ENCODE measurements at places on chromosomes 6 and 20.
A peak's percentile ranks its signal among the peaks of the same experiment; 100 is the strongest.

DNA sequence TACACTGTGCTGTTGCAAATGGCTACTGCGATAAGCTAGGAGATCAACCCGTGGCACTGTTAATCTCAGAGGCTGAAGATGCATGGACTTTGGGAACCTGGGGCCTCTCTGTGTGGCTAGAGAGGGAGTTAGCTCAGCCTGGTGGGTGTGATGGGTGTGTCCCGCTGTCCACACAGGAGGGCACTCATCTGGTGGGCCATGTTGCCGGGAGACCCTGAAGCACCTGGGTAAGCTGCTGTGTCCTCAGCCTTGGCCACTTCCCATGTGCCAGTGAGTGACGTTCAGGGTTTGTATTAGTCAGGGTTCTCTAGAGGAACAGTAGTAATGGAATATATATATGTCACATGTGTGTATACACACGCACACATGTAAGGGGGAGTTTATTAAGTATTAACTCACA is 132.7 kb downstream of the ERMARD start:
- no peak for DNase-seq

DNA sequence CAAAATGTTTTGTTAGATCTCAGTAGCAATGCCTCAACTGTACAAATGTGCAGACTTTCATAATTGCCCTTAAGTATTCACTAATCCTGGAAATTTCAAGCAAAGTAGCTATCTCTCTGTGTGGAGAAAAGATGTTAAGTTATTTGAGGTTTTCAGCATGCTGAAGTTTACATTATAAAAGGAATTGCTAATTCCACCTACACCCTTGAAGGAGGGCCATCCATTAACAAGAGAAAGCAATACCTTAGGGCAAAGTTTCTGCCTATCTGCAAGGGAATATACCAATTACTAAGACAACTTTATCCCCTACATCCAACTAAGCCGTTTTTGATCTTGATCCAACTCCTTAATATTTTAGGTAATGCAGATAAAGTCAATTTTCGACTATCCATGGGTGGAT is 380.7 kb upstream of the BTBD3 start:
- DNase-seq = no peak

GRCh38 chr6:117481278-117481925 is 1.1 kb upstream of the DCBLD1 start:
- no peak for DNase-seq

- no peak for DNase-seq
Measured at GRCh38 chr20:1130847-1131246, 12.4 kb downstream of the PSMF1 start.

DNA sequence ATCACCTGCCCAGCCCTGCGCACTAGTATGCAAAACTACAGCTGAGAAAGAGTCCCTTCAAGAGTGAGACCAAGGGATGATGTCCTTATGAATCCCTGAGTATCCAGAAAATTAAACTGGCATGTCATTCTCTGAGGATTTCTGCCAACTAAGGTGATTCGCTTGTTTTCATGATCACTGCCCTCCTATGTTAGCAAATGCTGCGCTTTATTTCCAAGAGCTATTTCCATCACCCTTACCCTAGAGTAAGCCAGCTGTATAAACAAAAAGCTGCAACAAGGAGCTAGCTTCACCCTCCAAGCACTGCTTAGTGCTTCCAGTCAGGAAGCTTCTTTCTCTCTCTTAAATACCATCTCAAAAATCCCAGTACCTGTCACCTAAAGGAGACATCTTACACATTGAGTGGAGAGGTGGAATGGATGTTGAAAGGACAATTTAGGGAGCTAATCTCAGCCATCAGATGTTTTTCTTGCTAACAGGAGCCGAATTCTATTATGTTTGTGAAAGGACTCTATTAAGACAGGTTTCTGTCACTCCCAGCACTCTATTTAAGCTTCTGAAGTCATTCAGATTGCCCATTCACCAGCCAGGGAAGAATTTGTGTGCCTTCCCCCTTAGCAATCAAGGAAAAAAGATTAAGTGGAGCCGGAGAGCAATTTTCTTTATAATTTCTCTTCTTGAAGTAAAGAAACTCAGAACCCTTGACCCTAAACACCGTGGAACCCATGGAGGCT is 322.2 kb downstream of the NRN1 start:
- DNase-seq = peak; percentile 70

DNA sequence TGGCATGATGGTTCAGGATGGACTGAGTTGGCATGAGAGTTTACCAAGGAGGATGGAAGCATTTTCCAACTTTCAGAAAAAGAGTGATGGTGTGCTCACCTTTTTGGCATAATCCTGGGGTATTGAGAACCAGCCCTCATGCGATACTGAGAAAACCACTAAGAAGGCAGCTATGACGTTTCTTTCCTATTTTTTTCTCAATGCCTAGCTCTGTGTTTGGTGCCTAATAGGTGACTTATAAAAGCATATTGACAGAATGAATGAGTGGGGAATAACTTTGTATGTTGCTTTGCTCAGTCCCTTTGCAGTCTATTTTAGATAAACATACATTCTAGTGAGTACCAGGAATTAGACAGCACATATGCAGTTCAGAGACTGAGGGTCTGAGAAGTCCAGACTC is 816.3 kb downstream of the DHX35 start:
- no peak for DNase-seq

- no peak for DNase-seq
Measured at GRCh38 chr20:63054103-63054474, 47.3 kb upstream of the BHLHE23 start.

- peak; percentile 33 for DNase-seq
Measured at GRCh38 chr6:160132776-160133338, 11.2 kb downstream of the SLC22A1 start.

GRCh38 chr6:137148306-137149034 is 25.0 kb downstream of the IL22RA2 start:
- DNase-seq = peak; percentile 94

- DNase-seq = no peak
Measured at GRCh38 chr6:92962846-92963245, 456.5 kb downstream of the EPHA7 start.

DNA sequence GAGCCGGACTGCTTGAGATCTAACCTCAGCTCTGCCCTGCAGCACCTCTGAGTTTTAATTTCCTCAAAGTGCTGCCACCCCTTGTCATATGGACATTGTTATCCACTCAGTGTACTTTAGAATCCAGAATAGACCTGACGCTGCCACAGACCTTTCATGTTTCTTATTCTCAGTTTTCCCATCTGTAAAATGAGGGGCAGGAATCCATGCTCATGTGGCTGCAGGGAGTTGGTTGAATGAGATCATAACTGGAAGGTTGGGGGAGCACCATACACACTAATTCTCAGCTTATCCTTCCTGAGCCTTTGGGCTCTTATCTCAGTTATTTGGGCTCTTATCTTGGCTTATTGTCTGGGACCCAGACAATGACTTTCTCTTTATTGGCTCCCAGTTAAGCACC is 2.3 kb downstream of the PABPC1L start:
- DNase-seq = no peak

DNA sequence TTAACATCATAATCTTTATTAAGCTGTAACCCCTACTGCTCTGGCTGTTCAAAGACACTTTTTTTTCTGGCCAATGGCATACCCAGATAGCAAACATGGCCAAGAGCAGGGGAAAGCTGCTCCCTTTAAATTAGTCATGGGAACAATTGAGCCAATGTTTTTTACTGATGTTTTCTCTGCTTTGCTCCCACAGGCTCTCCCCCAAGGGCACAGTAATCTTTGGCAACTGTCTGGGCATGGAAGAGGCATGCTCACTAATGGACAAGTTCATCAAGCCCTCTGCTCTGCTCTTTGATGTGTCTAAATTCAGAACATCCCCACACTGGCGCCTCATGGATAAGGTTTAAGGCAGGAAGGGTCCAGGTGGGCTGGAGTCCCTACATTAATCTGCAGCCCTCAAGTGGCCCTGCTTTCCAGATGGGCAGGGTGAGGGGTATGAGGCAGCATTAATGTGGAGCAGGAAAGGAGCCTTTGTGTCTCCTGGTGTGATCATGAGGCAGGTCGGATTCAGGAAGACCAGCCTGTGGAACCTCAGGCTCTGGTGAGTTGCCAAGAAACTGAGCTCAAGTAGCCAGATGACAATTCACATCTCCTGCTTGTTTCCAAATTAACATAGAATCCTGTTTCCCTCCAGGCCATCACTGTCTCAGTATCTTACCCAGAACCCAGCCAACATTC is 227.0 kb upstream of the CST7 start:
- no peak for DNase-seq

GRCh38 chr20:64055893-64056638 is 6.6 kb upstream of the SOX18 start:
- no peak for DNase-seq

- no peak for DNase-seq
Measured at GRCh38 chr6:133632906-133633305, 256.0 kb upstream of the TCF21 start.

GRCh38 chr6:40516429-40516828 is 70.7 kb downstream of the LRFN2 start:
- DNase-seq = no peak

DNA sequence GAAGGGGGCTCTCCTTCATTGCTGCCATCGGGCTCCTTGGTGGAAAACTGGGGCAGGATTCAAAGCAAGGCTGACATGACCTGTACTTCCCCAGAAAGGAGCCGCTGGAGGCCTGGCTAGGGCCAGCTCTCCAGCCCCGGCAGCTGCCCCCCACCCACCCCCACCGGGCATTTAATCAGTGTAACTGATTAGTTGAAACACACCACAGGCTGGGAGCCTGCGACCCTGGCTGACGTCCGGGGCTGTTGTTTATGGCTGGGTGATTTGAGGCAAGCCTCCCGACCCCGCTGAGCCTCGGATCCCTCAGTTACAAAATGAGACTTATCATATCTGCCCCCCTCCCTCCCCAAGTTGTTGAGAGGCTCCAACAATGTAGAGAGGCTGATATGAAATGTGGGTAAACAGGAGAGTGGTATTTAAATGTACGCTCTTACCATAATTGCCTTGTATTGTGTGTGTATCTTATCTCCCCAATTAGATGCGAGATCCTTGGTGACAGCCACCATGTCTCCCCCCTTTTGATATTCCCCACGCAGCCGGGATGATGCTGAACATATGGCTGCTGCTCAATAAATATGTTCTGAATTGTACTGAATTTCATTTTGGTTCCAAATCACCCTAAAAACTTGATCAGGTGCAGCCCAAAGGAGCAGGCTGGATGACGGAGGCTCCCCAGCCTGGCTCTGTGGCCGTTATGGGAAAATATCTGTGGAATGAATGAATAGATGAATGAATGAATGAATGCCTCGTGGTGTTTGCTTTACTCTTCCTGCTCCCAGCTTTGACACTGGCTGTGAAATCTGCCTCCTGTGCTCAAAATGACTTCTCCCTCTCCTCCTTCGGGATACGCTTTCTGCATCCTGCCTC is 31.8 kb upstream of the APCDD1L start:
- no peak for DNase-seq

- DNase-seq = peak; percentile 37
Measured at GRCh38 chr6:16921399-16922110, 160.3 kb upstream of the ATXN1 start.

- no peak for DNase-seq
Measured at GRCh38 chr6:3850451-3851203, 1.5 kb downstream of the FAM50B start.

GRCh38 chr6:37845026-37845911 is 25.7 kb downstream of the ZFAND3 start:
- DNase-seq = no peak

GRCh38 chr6:2794171-2794730 is 29.1 kb downstream of the WRNIP1 start:
- peak; percentile 45 for DNase-seq

DNA sequence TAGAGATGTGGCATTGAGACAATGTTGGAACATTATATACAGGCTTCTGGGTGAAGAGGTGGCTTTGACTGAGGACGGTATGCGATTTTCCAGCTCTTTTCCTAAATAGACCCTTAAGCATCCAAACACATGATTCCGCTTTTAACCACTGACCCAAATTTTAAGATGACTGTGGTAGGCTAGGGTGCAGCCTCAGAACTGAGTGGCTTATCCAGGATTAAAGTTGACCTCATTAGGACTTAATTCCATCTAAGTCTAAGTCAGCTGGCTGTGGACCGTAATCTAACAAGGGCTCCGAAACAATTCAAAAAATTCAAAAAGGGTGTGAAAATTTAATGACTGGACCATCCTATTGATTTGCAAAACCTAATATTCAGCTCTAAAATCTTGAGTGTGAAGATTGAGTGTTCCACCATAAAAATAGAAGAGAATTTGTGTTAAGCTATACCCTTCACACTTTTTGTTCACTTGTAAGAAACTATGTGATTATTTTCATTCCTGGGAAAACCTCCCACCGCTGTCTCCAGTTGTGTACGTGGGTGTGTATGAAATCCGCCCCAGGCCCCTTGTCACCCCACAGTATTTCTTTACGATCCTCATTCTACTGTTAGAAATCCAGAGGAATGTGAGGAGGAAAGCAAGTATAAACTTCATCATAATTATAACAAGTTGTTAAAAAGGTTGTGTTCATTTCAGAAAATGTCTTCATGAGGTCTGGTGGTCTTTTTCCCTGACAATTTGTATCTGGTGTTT is 2.7 kb downstream of the PCMTD2 start:
- DNase-seq = no peak

GRCh38 chr6:142841915-142842314 is 103.1 kb downstream of the HIVEP2 start:
- no peak for DNase-seq

DNA sequence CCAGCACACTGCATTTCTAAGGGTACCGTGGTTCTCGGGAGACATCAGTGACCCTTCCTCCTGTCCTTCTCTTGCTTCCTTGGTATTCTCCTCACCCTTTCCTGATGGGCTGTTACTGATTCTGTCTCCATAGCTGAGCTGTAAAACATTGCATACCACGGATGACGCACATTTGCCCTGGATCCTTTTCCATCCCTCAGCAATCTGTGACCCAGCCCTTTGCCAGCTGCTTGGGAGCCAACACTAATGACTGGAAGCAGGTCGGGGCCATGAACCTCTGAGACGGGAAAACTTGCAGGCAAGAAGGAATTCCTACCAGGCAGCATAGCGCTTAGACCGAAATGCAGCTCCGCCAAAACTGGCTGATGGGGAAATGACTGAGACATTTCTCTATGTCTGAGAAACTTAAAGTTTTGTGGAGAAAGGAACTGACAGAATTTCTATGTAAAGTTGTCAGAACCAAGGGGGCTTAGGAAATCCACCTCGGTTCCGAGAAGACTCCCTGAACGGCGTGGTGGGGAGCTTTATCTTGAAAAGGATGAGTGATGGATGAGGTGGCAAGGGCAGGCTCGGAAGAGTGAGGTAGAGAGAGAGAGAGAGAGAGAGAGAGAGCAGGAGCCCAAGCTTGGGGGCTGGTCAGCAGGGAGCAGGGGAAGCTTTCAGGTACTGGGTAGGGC is 19.2 kb downstream of the TUBB2B start:
- peak; percentile 95 for DNase-seq

DNA sequence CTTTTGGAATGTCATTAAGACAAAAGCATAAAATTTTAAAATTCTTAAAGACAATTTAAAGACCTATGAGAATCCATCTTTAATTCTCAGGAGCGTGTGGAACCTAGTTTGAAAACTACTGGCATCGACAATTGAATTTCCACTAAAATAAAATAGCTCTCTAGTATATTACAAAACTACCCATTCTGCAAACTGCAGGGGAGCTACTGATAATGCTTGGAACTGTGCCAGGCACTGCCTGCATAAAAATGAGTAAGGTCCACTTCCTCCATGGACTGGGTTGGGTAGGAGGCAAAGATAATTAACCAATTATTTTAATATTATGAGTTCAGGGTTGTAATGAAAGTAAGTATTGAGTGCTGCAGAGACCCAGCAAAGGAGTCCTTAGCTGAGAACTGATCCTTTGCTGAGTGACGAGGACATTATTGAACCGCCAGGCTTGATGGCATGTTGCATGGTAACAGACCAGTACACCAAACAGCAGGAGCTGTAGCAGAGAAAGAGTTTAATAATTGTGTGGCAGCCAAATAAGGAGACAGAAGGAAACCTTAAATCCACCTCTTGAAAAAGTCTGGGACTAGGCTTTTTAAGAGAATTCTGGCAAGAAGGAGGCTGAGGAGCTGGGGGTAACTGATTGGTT is 261.3 kb downstream of the ESR1 start:
- peak; percentile 46 for DNase-seq

All from fibroblast of mammary gland (primary cell).